PC-3 (cell line): ENCODE measurements at places on chromosomes 7 and 10. TPM values are rescaled to one million over a fixed set of nuclear protein-coding genes. Genes with fewer than 3 reads are reported as not detected.

SPDYE8 gene
- total RNA-seq = not detected in 2 replicates

EPHB4 gene
- 104 and 150 TPM in 2 replicates for total RNA-seq

DNA sequence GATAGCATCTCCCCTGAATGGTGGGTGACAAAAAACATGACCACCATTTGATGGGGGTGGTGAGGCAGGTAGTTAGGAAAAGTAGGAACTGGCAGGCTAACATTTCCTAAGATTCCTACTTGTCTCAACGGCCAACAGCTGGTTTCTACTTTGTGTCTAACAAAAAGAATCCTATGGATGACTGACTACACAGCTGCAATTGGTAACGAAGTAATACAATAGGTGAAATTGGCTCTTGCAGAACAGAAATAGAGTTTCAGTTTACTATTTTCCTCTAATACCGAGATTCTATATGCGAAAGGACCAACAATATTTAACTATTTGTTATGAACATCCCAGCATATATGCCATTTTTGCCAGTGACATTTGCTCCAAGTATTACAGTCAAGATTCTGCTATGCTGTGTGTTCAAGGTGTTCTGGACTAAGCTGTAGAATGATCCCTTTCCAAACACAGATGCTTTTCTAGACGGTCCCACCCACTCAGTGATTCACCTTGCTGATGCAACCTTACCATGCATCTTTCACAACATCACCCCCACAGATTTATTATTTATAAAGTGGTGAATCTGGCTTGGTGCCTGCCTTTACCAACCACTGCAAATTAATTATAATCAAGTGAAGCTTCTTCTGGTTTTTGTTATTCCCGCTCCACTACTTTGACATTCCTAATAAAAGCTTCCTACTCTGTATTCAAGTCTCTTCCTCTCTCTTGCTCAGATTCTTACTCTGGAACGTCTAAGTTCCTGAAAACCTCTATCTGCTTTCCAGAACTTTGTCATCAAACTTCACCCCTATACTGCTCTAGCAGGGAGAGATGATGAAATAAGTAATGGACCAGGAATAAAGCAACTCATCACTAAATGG lies 16.8 kb downstream of the BBIP1 start:
- peak; percentile 51 for DNase-seq

DNA sequence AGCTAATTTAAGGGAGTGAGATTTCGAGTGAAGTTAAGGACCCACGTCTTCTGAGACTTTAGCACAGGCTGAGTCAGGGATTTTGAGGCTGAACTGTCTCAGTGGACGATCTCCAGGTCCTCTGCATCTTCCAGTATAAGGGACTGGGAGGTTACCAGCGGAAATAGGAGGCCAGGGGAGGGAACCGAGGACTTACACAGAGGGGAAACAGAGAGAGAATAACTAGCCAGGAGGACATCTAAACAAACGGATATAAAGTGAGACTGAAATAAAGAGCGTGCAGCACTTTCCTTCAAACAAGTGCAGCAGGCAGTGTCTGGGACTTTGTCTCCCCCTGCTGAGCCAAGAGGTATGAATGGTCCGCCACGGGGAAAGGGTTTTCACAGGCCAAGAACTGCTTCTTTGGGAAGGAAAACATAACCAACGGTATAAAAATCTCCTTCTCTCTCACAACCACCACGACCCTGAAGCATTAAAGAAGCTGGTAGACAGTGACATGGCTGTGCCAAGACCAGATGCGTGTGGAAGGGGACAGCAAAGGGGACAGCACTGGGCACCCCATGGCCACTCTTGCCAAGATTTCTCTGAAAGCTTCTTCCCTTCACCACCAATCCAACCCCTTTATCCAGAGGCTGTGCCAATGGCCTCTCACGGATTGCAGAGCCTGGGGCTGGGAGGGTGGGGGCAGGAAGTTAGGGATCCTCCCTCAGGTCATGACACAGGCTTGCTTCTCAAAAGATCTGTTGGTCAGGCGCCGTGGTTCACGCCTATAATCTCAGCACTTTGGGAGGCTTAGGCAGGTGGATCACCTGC lies 72.0 kb downstream of the SLC37A3 start:
- peak; percentile 65 for DNase-seq
